ENCODE measurements at places on chromosomes 11 and 22.
A peak's percentile ranks its signal among the peaks of the same experiment; 100 is the strongest.

DNA sequence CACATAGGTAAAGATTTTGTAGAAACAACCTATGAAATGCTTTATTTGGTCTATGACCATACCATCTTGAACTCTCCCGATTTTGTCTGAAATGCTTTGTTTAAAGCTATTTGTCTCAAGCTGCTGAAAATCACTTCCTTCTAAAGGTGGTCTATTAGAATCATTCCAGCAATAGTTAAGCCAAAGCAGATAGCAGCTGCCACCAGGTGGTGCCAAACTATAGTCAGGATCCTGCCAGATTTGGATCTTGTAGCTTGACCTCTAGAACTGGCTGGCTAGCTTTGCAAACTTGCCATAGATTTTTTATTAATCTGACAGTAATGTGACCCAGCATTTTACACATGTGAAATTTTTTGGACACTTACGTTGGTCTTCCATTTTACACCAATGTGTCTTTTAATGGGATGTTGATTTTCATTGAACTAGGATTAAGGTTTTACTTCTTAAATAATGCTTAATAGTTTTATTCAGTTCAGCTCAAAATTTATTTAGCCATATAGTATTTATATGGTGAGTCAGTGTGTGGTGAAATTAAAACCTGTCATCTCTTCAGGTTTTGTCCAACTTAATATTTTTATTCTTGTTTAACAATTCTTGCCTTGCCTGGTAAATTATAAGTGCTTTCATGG is 19.7 kb downstream of the CTR9 start:
- DNase-seq = no peak

GRCh38 chr22:33467620-33468095 is 409.5 kb upstream of the SYN3 start:
- no peak for DNase-seq

GRCh38 chr11:61041755-61042518 is 60.4 kb upstream of the CD5 start:
- DNase-seq = peak; percentile 80

- no peak for DNase-seq
These were observed 40.7 kb upstream of the TTC12 start for GRCh38 chr11:113273720-113274119.

DNA sequence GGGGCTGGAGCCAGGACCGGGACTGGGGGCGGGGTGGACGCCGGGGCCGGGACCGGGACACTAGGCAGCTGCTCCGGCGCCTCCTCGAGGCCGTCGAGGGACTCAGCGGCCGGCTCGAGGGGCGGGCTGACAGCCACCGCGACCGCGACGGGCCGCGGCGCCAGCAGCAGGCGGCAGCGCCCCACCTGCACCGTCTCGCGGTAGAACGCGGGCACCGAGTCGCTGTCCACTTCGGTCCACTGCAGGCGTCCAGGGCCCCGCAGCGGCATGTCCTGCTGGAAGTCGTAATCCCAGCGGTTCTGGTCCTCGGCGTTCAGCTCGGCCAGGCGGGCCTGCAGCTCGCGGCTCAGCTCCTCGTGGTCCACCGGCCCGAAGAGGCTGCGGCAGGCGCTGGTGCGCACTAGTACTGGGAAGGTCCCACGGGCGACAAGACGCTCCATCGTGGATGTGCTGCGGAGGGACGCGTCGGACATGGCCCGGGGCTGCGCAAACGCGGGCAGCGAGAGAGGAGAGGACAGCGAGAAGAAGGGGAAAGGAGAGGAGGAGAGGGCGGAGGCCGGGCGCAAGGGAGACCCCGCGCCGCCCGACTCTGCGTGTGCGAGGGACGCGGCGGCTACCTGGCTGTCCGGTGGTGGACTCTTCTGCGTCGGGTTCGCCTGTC is 428 bp downstream of the CDKN1C start:
- DNase-seq = no peak

DNA sequence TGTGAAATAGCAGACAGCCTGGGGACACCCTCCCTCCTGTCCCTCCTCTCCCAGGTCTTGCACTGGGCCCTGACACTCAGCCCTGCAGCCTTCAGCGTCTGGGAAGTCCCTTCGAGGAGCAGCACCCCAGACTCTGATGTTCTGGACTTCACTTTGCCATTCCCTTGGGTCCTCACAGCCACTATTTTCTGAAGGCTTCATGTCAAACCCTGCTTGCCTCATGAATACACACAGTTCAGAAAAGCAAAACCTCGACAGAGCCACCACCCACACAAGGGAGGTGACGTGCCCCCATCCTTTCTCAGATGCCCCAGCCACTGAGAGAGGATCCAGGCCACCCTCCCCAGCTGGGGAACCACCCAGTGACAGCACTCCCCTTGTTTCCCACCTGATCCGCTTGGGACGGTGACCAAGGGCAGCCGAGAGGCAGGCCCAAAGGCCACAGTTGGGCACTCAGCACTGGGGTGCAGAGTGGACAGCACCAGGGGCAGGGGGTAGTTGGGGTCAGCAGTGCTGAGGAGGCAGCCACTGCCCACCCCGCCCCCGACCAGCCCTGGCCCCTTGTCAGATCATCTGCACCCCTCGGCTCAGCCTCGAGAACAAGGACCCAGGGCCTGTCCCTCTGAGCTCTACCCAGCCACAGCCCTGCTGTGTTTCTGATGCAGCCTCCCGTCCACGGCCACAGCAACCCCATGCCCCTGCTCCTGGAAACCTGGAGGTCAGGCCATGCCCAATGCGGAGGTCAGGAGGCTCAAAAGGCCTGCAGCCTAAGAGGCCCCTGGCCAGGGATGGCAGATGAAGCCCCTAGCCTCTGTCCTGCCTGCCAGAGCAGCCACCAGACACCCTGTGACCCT is 3.1 kb upstream of the TNNT3 start:
- DNase-seq = no peak
